ENCODE measurements at places on chromosomes 5 and 9.
A peak's percentile ranks its signal among the peaks of the same experiment; 100 is the strongest.

- DNase-seq: no peak
Observed at GRCh38 chr5:981456-981855, 27.1 kb upstream of the NKD2 start.

DNA sequence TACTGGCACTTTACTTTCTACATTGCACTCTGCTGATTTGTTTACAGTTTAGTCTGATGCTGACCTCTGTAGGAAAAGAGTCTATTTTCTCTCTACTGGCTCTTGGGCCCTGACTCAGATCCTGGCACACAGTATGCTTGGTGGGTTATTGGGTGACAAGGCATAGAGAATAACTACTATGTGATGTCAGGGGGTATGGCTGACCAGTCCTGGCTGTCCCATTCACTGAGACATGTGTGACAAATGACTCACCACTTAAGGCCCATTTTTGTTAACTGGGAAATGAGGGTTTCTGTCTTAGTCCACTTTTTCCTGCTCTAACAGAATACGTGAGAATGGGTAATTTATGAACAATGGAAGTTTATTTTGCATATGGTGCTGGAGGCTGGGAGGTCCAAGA lies 66.4 kb downstream of the DAPK1 start:
- no peak for DNase-seq

- no peak for DNase-seq
Observed at GRCh38 chr5:5291357-5291756, 131.1 kb upstream of the ICE1 start.

- DNase-seq: peak; percentile 9
Observed at GRCh38 chr5:134142052-134142451, 27.6 kb downstream of the TCF7 start.

GRCh38 chr9:6852243-6852963 lies 94.6 kb downstream of the KDM4C start:
- no peak for DNase-seq
